ENCODE measurements at places on chromosomes 2 and 18. TPM values are rescaled to one million over a fixed set of nuclear protein-coding genes. Genes with fewer than 3 reads are reported as not detected.

- no peak for DNase-seq
Measured at GRCh38 chr2:218345491-218346236, 11.0 kb upstream of the CATIP start.

CKAP2L gene
- total RNA-seq: not detected

DYNAP gene
- total RNA-seq: not detected

DNA sequence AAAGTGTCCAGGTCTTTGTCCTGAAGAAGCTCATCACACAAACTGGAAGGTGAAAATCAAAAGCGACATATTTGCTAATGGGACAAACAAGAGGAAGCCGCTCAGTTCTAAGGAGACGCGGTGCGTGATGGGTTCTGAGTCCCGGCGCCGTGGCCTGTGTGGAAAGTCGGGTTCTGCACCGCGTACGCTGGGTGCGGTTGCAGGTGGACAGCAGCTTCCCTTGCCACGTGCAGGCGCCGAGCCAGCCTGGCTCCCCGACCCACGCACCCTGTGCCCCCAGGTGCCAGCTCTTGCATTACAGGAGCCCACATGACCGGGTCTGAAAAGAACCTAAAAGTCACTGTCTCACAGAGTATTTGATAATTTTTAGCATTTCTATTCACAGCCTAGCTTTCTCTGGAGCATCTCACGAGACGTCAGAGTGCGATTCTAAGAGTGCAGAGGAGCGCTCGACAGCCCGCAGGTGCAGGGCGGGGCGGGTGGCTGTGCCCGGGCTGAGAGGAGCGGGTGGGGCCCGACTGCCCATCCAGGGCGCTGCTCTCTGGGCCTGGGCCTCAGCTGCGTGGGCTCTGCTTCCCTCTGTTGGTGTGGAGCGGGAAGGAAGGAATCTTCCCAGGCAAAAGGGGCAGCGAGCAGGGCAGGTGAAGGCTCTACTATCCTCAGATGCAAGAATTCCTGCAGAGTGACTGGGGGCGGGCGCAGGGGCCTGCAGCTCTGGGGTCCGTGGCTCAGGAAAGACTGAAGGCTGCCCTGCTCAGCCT, 39.4 kb downstream of the MYT1L start:
- DNase-seq: no peak

TGOLN2 gene
- total RNA-seq: 181 TPM

DNA sequence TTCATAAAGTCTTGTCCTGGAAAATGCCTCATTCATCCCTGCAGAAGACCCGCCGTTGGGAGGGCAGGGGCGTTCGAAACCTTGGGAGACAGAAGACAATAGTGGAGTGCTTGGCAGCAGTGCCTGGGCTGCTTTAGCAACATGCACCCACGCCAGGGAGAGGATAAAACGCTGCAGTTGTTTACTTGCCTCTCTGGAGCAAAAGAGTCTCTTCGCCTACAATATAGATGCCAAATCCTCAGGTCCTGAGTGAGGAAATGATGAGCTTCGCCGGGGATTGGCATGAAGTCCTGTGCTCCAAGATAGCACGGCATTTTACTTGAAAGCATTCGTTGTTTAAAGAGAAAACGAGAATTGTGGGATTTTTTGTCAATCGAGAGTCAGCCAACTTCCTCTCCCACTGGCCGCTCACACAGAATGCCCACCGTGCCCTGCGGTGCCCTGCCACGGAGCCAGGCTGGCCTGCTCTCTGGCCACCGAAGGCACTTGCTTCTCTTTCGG, 152.5 kb upstream of the POU3F3 start:
- DNase-seq: no peak

- no peak for DNase-seq
Measured at GRCh38 chr2:126839796-126840195, 58.9 kb upstream of the TEX51 start.
